ENCODE measurements at places on chromosomes 5 and 9.

DNA sequence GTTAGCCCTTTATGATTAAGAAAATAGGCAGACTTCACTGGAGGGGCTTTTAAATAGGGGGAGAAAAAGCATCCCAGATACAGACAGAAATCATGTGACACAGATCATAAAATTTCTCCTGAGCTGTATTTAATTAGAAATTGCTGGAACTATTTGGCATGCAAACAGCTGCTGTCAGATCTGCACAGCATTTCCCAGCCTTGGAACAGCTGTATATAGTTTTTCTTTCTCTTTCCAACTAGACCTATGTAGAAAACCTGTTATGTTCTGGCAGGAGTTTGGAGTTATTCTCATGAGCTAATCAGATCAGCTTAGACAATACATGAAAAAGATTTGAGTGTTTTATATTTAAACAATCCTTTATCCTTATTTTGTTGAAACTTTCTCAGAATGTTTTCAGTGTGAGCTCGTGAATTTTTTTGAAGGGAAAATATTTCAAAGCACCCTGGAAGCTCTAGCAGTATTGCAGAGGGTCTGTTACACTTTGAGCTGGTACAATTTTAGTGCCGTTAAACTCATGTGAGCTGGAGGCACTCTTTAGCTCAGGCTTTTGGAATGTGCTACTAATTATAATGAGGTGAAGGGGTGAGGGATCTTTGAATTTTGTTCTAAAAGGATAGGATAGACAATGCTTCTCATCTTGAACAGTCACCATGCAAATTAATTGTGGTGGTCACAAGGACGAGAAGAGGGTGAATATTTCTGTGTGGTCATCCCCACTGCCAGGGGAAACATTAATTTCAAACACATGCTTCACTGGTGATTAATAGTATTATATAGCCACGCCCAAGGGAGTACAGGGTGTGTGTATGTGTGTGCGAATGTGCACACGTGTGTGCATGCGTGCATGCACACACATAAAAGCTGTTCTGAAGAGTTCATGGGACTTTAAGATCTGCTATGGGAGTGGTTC is 239.4 kb upstream of the FBXL7 start:
- DNase-seq, result no peak

- no peak for DNase-seq
These were observed 15.3 kb upstream of the KLF4 start for GRCh38 chr9:107504585-107505455.

GRCh38 chr9:125409637-125410521 is 148.3 kb downstream of the GAPVD1 start:
- no peak for DNase-seq

DNA sequence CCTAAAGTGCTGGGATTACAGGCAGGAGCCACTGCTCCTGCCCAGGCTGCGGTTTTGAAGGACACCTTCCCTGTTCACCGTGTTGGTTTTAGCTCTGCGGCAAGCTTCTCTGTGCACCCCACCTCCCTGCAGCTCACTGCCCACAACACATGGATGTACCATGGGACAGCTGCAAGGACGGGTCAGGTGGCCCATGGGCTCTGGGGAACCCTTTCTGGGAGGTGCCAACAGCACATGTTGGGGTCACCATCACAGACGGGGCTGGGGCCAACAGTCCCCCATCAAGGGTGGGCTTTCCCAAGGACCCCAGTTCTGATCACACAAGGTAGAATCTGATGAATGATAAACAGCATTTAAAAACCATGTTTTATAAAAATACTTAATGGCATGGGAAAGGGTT is 7.5 kb downstream of the EXD3 start:
- no peak for DNase-seq

DNA sequence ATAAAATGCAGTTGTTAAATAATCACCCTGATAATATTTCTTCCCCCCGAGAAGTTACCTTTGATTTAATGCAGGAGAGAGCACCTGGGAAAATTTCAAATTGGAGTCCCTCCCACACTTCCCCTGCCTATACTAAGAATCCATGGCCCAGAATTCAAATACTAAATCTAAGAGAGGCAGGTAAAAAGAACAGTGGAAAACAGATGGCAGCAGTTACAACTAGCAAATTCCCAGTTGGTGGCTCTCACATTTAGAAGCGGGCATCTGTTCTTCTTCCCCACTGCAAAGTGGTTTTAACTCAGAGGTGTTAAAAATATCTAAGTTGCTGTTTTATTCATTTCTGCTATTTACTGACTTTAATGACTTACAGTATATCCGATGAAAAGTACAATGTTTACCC is 210.4 kb upstream of the ELAVL2 start:
- DNase-seq, result no peak

DNA sequence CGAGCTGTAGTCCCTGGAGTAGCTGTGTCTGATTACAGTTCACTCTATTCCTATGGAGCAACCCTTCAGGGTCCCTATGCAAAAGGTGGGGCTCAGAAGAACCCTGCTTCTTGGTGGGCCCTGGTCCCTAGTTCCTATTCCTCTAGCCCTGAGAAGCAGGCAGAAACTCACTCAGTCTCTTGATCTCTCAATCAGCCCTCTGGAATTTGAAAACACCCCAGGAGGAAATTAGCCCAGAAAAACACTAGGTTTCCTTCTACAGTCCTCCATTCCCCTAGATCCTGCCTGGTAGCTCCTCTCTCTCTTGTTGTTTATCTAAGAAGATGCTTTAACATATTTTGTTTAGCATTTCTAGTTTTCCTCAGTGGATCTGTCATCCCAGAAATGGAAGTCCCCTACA is 7.6 kb downstream of the RGS3 start:
- no peak for DNase-seq

DNA sequence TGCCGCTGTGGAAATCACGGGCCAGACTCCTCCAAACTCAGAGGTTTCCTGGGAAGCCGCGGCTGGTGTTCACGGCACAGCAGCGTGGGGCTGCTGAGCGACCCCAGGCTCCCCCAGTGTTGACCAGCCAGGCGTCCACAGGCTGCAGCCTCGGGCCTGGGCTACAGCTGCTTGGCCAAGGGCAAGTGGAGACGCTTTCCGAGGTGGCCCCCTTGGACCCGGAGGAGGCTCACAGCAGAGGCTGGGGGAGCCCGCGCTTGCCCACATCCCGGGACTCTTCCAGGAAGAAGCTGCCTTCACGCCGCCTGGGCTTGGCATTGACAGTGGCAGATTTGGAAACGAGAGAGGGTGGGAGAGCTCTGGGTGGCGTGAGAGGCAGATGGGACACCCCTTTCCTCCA is 53.1 kb upstream of the FCN2 start:
- DNase-seq, result no peak

DNA sequence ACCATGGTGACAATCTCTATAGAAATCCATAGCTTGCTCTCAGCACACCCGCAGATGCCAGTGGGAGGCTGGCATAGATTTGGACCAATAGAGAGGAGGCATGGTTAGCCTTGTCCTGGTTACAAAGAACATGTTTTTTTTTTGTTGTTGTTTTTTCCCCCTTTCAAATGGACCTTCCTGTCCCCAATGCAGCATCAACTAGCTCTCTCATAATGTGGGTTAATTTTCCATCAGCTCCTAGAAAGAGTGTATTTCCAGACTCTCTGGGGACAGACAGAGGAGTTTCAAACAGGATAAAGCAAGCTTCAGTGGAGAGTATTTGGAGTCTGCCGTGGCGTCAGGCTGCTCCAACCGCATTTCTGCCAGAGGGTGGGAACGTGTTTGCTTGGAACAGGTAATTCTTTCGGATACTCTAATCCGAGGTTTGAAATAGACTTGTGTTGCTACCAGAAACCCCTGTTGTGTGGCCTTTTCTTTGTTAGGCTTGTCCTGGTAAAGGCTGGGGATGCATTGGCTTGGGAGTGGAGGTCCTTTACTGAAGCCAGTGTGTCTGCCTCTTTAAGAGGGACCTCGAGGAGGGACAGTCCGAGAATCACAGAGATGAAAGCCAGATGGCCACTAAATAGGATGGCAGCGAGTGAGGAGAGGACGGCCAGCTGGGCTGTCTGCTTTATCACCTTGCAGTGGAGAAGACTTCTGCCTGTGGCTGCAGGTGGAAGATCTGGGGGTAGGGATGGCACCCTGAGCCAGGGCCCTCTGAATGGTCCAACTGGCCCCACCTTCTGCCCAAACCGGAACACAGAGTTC is 130.5 kb upstream of the CPEB4 start:
- DNase-seq, result no peak

DNA sequence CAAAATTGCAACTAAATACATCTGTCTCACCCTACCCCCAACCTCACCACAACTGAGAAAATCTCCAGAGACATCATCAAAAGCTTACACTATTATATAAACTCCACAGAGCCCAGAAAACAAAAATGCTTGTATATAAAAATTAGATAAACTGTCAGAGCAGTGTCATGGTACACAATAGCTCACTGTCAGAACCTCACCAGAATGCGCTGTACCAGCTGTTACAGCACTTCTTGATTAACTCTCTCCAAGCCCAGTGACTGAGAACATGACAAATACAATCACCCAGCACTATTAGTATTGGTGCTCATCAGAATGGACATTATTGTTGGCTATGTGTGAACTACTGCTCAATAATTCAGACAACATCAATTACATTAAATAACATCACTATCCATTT is 65.7 kb downstream of the ZDHHC21 start:
- no peak for DNase-seq

DNA sequence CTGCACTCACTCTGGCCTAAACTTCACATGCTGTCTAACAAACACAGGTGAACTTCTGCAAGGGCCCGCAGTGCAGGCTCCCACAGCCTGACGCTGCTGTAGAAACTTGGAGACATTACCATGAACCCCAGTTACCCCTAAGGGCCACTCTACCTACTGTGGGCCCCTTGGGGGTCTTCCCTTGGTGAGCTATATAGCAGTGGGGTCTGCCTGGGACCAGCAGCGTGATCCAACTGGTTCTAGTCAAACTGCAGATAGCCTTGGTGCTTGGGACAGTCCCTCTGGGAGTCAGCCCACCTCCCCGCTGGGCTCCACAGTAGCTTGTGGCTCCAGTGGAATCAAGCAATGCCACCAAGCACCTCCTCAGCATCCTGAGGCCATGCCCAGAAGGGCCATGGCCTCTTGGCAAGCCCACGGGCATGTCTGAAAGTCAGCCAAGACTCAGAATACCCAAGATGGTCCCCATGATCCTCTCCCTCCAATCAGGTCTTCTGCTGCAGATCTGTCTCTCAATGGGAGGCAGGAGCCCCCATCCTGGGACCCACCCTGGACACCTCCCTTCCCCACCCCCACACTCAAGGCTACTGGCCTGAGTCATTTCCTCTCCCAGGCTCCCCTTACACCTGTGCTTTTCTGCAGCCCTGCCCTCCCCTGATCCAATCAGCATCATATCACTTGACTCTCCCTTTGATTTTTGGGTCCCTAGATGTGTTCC is 230.0 kb upstream of the IRX1 start:
- DNase-seq, result no peak

GRCh38 chr5:61177716-61178115 is 15.4 kb upstream of the SMIM15 start:
- no peak for DNase-seq

GRCh38 chr9:87147839-87148238 is 200.5 kb upstream of the GAS1 start:
- DNase-seq, result no peak

DNA sequence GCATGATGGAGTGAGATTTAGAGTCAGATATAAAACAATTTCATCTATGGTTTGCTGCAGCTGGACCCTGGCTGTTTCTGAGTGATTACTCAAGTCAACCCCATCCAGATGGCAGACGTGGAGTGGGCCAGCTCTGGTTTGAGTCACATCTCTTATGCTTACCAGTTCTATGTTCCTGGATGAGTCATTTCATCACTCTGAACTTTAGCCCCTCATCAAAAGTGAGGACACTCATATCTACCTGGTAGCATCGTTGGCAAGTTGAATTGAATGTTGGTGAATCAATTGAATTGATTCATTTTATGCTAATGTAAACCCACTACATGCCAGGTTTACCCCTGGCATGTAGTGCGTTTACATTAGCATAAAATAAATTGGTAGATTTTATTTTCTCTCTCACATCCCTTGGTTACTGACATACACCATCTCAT is 176.4 kb downstream of the FGF18 start:
- DNase-seq, result no peak

DNA sequence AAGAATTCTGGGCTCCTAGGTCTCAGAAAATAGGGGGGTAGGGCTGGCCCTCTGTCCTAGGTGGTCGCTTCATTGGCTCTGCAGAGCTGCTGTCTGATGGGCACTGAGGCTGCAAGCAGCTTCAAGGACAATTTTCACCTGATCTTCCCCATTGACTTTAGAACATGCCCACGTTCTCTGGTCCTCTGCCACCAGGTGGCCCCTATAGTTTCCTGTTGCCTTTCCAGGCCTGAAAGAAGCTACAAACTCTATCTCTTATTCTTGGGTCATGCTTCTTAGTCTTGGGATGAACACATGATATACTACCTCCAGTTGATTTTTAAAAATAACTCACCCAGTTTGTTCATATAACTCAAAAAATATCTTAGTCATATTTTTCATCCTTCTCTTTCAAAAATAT is 26.3 kb downstream of the SPZ1 start:
- peak; percentile 19 for DNase-seq

- DNase-seq, result no peak
These were observed 11.5 kb downstream of the SPOCK1 start for GRCh38 chr5:137487600-137487999.

GRCh38 chr9:80797831-80798688 is 891.3 kb downstream of the TLE1 start:
- DNase-seq, result no peak

GRCh38 chr9:95854386-95855020 is 21.0 kb upstream of the ERCC6L2 start:
- no peak for DNase-seq

DNA sequence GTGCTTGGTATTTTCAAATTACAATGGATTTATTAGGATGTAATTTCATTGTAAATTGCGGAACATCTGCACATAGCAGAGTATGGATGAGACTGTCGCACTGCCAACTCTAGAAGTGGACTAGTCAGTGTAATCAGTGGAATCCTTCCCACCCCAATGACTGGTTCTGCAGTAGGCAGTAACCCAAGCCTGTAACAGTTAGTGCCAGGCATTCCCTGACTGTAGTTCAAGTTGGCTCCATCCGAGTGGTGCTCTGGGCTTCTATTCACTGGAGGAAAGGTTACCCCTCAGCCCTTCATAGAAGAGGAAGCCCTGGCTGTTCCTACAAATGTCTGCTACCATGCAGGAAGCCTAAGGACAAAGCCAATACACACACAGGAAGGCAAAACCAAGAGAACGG is 23.2 kb downstream of the AK3 start:
- no peak for DNase-seq

- DNase-seq, result no peak
These were observed 285.8 kb upstream of the PCSK5 start for GRCh38 chr9:75604661-75605060.

All from central memory CD4-positive, alpha-beta T cell (primary cell).